HCT116 (cell line): ENCODE measurements at places on chromosomes 11 and 22.

DNA sequence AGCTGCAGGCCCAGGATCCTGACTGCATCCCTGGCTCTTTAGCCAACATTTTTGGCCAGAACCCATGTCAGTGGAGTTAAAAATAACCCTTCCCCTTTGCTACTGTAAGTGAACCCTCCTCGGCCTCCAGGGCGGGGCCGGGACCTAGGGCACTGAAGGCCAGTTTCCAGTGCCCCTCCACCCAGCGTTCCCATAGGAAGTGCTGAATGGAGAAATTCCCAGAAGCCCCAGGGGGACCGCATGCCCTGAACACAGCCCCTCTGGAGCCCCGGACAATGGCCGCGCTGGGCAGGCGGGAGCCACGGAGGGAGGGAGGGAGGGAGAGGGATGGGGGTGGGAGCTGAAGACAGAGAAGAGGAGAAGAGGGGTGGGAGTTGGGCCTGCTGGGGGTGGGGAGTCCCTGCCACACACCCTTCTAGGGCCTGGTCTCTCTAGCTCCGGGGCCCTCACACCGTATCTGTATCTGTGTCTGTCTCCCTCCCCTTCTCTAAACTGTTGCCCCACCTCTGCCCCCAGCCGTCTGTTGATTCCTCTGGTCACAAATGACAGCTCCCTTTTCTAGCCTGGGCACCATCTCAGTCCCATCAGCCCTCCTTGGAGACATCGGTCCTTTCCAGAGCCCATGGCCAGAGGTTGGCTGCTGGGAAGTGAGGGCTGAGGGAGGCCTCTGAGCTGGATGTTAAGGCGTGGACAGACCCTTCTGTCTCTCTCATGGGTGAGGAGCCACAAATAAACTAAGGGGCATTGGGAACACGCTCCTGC, 10.9 kb downstream of the PDGFB start:
- no peak overlapping the region for H3K4me3 ChIP-seq
- H3K27me3 ChIP-seq, result no peaks in the 10 kb centered on the region
- no peaks in the 10 kb centered on the region for H3K36me3 ChIP-seq
- peaks cover 47% of the 10 kb centered on the region for H3K4me1 ChIP-seq

DNA sequence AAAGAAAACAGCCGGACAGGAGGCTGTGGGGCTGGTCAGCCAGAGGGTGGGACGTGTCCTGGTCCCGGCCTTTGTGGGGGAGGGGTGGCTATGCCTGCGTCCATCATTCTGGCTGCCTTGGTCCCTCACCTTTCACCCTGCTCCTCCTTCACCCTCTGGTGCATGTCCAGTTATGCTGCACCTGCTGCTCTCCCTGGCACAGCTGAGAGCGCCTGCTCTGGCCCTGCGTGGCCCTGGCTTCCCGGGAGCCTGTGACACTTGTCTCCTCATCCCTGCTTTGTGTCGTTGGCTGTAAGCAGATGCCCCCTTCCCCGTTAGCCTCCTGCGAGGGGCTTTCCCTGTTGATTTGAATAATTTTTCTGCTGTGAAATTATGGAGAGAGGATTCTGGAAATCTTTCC, 16.6 kb downstream of the PHRF1 start:
- H3K4me3 ChIP-seq, result no peak overlapping the region
- no peak overlapping the region for H3K27ac ChIP-seq

DNA sequence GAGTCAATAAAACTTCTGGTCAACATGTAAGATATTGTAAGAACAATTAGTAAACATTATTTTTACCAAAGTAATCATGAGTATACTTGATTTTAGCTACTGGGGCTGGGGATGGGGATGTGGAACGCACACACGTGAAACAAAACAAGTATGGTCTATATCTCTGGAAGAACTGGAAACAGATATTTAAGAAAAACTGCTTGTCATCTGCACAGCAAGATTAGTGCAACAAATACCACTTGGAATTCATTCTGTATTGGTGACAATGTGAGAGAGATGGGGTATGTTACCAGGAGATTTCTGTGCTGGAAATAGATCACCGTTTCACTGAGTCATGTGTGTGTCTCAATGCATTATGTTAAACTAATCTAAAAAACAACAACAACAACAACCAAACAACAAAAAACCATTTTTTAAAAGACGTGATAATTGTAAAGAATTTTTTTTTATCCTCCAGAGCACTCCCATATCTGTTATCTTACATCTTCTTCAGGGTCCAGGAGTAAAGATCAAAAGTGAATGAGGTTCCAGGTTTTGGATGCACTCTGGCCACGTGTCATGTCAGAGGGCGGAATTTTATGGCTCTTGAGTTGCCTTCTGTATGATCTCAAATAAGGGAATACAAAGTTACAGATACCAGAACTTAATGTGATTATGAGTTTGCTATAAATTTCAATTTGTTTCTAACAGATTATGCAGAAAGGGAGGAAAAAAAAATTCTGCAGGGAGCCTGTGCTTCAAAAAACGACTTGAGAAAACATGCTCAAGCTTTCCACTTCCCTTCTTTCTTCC, 153.0 kb downstream of the BBOX1 start:
- DNase-seq, result no peak
- peaks cover 13% of the 10 kb centered on the region for H3K27me3 ChIP-seq
- no peaks in the 10 kb centered on the region for H3K36me3 ChIP-seq

DNA sequence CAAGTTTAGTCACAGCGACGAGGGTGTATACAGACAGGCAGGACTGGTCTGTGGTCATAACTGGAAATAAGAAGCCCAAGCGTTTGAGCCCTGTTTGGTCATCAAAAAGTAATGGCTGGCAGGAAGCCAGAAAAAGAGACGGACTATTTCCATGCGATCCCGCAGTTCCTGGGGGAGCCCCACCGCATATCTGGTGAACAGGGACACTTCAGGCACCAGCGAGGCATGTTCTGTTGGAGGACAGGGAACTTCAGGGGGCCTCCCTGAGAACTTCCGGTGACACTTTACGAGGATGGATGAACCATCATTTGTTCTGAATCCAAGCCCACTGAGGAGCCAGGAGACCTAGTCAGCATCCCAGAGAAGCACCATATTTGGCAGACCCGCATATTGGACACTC, 29.7 kb upstream of the TRIM29 start:
- H3K27me3 ChIP-seq, result no peaks in the 10 kb centered on the region
- H3K4me1 ChIP-seq, result 0 out of 2 replicates have a peak, but pooled peaks cover 2% of the 10 kb centered on the region

DNA sequence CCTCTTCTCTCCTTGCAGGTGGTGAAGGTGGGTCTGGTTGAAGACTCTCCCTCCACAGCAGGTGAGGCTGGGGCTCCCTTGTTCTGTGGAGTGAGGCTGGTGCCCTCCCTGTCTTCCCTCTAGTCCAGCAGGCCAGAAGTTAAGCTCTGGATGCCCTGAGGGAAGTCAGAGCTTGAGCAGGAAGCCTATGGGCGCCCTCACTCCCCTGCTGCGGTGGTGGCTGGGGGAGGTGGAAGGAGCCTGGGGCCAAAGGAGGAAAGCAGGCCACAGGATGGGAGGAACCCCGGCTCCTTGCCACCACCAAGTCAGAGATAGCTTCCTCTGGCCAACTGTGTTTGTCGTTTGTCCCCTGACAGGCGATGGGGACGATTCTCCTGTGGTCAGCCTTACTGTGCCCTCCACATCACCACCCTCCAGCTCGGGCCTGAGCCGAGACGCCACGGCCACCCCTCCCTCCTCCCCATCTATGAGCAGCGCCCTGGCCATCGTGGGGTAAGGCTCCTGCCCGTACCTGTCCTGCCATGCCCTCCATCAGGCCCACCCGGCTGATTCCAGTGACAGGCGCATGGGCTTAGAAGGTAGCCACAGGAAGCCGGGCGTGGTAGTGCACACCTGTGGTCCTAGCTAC, 29.5 kb upstream of the RAB1B start:
- no peak overlapping the region for H3K4me3 ChIP-seq
- H3K27me3 ChIP-seq, result no peaks in the 10 kb centered on the region
- no peaks in the 10 kb centered on the region for H3K4me1 ChIP-seq
- peaks cover 4% of the 10 kb centered on the region; the same call in 1 of the 2 replicates for H3K36me3 ChIP-seq
- no peak overlapping the region for H3K27ac ChIP-seq

GRCh38 chr11:109972181-109972715, 120.9 kb upstream of the ZC3H12C start:
- H3K4me1 ChIP-seq, result no peaks in the 10 kb centered on the region
- no peak for DNase-seq
- no peaks in the 10 kb centered on the region for H3K27me3 ChIP-seq
- no peak overlapping the region for H3K27ac ChIP-seq

- no peak overlapping the region for H3K27ac ChIP-seq
- H3K4me1 ChIP-seq, result peaks cover 29% of the 10 kb centered on the region
- no peak overlapping the region for H3K4me3 ChIP-seq
- no peak for DNase-seq
- no peaks in the 10 kb centered on the region for H3K36me3 ChIP-seq
- H3K27me3 ChIP-seq, result no peaks in the 10 kb centered on the region
Observed at GRCh38 chr11:110299006-110299785, 2.8 kb upstream of the RDX start.
